Stimulated activated naive CD8-positive, alpha-beta T cell treated with anti-CD3 and anti-CD28 coated beads, Interleukin-15, amount 100 ng/mL, for 72 hours (primary cell): ENCODE measurements at places on chromosomes 3 and 15.
A peak's percentile ranks its signal among the peaks of the same experiment; 100 is the strongest.

- DNase-seq: no peak
Observed at GRCh38 chr3:10432931-10433330, 72.5 kb downstream of the ATP2B2 start.

- DNase-seq: no peak
Observed at GRCh38 chr3:169528289-169528688, 135.2 kb downstream of the MECOM start.

GRCh38 chr15:61936528-61937195 lies 123.6 kb downstream of the VPS13C start:
- DNase-seq: no peak

DNA sequence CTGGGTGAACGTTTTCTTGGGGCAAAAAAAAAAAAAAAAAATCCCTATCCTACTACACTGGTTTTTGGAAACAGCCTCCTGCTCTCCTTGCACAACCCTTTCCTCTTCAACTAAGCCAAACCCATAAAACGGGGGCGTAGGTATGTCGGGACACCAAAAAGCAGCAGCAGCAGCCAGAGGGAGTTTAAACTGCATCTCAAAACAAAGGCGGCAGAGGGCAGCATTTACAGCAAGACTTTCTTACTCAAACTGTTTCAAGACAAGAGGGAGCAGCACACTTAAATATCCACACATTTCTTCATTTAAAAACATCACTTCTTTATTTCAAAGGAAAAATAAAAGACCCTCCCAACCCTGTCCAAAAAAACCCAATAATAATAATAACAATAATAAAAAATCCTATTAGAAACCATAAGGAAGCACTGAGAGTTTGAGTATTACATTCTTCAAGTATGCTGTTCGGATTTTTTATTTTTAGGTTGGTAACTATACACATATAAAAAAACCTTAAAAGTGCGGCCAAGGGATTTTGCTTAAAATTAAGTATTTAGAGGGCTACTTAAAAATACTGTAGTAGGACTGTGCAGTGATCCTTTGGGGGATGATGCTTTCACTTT lies 43.9 kb upstream of the PLXND1 start:
- DNase-seq: peak; percentile 41

GRCh38 chr15:53454843-53455721 lies 304.4 kb downstream of the WDR72 start:
- no peak for DNase-seq

GRCh38 chr3:134294302-134295280 lies 43.9 kb upstream of the RYK start:
- peak; percentile 82 for DNase-seq

GRCh38 chr3:15812183-15812582 lies 14.4 kb upstream of the ANKRD28 start:
- no peak for DNase-seq

DNA sequence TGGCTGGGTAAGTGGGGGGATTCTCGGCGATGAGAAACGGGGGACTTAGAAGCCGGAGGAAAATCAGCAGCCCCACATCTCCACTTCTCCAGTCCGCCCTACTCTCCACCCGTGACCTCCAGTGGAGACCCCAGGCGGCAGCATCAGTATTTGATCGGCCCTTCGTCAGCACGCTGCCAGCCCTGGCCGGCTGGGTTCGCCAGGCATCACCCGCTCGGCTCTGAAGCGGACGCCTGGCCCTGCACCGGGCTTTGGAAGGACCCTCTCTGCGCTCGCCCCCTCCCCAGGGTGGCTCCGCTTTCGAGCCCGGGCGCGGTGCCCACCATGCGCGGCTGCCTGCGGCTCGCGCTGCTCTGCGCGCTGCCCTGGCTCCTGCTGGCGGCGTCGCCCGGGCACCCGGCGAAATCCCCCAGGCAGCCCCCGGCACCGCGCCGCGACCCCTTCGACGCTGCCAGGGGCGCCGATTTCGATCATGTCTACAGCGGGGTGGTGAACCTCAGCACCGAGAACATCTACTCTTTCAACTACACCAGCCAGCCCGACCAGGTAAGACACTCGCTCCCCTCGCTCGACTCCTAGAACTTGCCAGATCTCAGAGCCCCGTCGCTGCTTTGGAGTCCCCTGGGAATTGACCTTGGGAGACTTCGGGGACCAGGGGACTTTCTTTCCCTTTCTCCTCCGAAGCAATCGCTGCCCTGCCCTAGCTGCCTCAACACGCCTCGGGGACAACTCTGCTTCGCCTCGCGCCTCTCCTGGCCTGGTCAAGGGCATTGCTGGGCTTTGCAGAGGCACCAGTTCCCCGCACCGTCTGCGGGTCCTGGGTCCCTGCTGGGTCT lies 561 bp downstream of the SIDT1 start:
- DNase-seq: peak; percentile 63

DNA sequence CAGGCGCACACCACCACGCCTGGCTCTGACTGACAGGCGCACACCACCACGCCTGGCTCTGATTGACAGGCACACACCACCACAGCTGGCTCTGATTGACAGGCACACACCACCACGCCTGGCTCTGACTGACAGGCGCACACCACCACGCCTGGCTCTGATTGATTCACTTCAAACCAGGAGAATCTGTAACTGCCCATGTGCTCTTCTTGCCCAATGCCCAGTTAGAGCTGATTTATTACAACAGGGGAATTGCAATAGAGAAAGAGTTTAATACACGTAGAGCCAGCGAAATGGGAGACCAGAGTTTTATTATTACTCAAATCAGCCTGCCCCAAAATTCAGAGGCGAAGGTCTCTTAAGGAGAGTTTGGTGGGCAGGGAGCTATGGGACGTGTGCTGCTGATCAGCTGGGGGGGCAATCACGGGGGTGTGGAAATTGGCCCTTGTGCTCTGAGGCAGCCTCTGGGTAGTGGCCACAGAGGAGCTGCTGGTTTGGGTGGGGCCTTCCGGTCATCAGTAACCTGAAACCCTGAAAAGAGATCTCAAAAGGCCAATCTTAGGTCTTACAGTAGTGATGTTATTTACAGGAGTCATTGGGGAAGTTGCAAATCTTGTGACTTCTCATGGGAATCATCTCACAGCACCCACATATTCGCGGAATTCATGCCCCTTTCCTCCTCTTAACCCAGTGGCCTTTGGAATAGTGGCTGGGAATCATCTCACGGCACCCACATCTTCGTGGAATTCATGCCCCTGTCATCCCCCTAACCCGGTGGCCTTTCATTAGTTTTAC lies 63.8 kb upstream of the TFRC start:
- no peak for DNase-seq

DNA sequence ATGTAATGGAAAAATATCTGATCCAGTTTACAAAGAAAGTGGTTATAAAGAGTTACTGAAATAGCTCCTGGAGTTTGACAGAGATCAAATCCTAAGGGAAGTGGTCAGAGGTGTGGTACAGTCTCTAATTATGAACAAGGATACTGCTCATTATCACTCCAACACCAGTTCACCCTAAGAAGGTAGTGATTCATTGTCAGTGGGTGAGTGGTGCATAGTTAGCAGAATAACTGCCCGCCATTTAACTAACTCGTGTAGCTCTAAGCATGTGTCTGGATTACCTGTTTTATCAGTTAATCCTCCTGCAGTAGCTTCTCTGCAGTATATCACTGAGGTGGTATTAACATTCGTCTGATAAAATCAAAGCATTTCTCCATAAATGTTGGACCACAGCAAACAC lies 700.1 kb downstream of the NLGN1 start:
- DNase-seq: no peak

DNA sequence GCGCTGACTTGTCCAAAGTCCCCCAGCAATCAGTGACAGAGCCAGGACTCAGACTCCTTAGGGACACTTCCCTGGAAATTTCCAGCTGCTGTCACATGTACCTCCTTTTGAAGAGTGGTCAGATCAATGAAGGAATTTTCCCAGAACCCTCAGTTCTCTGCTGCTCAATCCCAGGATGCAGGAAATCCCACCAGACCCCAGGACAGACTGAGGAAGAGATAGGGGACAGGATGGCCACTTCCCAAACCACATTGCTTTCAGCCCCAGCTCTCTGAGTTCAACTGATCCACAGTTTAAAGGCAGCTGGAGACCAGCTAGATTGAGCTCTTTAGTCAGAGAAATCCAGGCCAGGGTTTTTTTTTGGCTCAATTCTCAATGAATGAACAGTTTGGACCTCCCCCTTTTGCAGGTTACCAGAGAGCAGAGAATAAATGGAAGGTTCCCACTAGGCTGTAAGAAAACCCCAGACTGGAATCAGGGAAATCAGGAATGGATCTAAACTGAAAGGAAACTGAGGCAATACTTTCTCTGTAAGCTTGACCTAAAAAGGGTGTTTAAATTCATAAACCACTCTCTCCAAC lies 1.5 kb downstream of the CYP1A1 start:
- no peak for DNase-seq

- no peak for DNase-seq
Observed at GRCh38 chr15:38750786-38751185, 186.2 kb upstream of the RASGRP1 start.
